Stimulated activated CD8-positive, alpha-beta memory T cell treated with anti-CD3 and anti-CD28 coated beads, Interleukin-7, amount 100 ng/mL, for 1 hour (primary cell): ENCODE measurements at places on chromosomes 4 and X.

DNA sequence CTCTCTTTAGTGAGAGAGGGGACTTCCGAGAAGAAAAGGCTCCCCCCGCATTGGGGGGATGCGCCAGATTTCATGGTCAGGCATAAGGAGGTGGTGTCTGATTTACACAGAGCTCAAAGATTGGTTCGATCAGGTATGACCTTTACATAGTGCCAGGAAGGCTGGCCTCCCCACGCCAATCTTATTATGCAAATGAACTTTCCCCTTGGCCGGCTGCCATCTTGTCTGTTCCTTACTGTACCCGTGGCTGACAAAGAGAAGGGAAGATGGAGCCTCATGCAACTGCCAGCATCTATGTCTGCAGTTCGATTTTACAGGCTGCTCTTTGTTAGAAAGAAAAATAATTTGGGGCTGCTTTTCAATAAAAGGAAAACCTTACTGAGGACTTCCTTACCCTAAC lies 197.2 kb downstream of the GPM6A start:
- DNase-seq: no peak

GRCh38 chrX:74187211-74187610 lies 116.8 kb upstream of the ZCCHC13 start:
- DNase-seq: no peak

DNA sequence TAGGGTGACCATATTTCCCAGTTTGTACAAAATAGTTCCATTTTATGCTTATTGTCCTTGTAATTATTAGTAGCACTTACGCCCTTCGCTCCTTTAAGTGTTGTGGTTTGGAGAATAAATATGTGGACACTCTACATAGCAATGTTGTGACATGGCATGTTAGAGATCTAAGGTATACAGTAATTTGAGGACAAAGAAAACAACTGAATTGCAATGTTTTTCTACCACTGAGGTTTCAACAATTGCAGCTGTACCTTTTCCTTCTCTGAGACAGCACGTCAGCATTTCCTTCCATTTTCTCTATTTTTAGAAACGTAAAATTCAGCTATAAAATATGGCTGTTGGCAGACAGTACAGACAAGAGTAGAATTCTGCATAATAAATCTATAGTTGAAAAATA lies 323.1 kb downstream of the MAPK10 start:
- no peak for DNase-seq

DNA sequence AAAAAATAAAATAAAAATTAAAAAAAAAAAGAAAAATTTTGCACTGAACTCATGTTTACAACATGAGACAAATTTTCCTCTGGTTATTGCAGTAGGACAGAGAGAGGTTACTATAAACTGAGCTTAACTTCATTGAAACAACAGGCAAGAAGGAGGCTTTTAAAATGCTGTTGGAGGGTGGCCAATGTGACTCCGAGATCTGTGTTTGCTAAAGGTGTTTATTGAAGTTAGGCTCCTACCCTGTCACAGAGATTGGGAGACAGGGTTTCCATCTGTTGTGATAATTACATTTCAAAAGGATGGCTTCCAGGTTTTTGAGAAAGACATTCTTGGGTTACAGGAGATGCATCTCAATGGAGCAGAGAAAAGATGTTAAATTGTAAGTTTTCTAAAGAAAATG lies 370.5 kb upstream of the HS3ST1 start:
- DNase-seq: no peak

DNA sequence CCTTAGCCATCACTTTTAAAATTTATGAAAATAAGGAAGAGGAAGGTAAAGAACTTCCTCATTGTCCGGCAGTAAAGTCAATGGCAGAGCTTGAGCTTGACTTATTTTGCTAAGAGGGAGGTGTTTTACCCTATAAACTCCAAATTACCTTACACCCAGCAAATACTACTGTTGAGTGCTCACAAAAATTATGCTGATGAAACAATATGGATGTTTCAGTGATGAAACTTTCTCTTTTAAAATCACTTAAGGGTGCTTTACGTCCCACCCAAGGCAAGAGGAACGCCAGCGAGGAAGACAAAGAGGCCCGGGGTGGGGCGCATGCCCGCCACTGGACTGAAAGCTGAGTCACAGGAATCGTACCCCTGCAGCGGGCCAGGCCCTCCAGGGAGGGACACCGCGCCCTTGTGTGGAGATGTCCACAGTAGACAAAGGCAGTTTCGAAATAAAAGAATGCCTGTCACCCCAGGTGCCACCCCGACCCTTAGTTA lies 560 bp upstream of the TMSB4X start:
- DNase-seq: no peak
